HuH-7.5 (cell line): ENCODE measurements at places on chromosomes 1 and 21.

GRCh38 chr1:226738995-226739695 is at the start of gene ITPKB:
TSS of gene ITPKB (minus strand) at chr1:226739282. CDS start at chr1:226737458, 1,824 bp downstream.
- DNase-seq: no peak

DNA sequence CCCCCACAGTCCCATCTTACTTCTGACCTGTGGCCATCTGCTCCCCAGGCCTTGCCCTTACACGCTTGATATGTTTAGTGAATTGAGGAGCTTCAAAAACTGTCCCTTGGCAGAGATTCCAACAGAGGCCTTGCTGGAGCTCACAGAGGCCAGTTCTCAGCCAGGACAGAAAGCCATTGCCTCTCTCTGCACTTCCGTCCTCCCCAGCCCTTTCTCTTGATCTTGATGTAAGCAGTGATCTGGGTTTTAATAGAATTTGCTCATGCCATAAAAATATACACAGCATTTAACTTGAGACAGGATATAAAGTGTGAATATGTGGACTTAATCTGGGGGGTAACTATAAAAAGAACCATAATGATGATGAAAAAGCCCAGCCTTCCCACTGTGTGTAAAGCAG is 453.5 kb downstream of the KIF26B start:
- DNase-seq: no peak

DNA sequence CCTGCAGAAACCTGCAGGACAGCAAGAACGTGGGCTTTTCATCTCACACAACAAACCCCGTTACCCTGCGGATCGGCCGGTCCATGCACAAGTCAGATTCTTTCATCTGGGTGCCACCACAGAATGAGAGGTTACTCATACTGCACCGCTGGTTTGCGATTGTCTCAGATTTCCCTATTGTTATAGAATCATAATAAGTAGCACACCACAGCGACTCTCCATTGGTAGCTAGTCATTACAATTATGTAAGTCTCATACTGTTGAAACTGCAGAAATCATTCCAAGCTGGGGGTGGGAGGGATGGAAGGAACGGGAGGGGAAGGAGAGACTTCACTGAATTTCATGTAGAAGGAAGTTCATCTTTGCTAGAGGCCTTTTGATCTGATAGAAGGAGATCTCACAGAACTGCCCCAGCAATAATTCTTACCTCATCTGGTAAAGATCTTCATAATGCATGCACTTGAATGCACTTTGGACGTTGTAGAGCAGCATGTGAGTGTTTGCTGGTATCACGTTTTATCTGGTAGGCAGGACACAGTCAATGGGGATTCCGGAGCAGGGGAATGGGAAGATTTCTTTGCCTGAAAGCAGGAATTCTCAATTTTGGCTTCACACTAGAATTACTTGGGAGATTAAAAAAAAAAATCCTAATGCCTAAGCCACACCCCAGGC is 221.1 kb downstream of the KIF26B start:
- no peak for DNase-seq

- DNase-seq: no peak
These were observed 41.2 kb downstream of the SLC27A3 start for GRCh38 chr1:153816283-153816889.

DNA sequence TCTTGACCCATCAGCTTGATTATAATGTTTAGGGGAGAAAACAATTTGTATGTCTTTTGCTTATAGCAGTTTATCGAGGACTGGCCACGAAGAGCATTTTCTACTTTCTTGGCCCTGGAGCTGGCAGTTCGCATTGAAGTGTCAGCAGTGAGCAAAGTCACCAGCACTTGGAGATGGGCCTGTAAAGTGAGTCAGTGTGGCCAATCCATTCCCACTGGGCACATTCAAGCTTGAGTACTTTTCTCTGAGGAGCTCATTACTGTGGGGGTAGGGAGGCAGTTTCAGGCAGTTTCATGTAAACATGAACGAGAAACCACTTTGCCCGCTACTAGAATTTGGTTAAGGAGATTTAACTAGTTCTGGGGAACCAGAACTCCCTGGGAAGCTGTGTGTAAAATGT is 164.8 kb downstream of the PRDM2 start:
- DNase-seq: no peak

DNA sequence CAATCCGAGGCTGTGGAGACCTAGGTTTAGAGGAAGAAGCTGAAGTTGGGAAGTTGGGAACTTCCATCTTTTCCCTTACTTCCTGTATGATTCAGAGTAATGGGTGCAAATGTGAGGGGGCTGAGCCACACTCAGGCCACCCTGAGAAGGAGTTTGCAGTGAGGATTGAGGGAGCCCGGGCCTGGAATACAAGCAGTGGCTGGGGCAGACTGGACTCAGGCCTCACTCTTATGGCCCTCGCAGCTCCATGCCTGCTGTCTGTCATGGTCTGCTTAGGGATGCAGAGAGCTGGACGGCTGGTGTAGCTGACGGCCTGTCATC is 73.7 kb upstream of the RAB4A start:
- no peak for DNase-seq

DNA sequence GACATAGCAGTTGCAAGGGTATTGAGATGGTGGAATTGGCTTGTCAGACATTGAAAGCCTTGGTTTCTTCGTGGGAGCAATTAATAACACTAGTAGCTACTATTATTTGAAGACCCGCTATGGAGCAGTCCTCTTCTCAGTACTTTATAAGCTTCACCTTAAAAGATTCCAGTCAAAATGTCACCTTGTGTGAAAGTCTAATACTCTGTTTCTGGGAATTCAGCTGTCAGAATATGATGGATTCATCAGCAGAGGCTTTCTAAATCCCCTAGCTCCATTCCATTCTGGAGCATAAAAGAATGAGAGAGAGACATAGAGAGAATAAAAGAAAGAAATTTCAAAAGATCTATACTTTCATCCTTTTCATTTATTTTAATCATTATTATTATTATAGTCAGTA is 375.9 kb upstream of the ADGRL2 start:
- no peak for DNase-seq

DNA sequence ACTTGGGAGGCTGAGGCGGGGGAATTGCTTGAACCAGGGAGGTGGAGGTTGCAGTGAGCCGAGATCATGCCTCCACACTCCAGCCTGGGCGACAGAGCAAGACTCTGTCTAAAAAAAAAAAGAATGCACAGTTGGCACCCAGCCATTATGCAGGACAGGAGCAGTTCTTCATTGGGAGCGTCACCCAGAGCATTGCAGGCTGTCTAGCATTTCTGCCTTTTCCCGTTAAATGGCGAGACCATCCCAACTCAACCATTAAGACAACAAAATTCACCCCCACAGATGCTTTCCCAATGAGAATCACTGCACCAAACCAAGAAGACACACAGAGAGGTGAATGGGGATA is 105.8 kb downstream of the EDEM3 start:
- DNase-seq: no peak

DNA sequence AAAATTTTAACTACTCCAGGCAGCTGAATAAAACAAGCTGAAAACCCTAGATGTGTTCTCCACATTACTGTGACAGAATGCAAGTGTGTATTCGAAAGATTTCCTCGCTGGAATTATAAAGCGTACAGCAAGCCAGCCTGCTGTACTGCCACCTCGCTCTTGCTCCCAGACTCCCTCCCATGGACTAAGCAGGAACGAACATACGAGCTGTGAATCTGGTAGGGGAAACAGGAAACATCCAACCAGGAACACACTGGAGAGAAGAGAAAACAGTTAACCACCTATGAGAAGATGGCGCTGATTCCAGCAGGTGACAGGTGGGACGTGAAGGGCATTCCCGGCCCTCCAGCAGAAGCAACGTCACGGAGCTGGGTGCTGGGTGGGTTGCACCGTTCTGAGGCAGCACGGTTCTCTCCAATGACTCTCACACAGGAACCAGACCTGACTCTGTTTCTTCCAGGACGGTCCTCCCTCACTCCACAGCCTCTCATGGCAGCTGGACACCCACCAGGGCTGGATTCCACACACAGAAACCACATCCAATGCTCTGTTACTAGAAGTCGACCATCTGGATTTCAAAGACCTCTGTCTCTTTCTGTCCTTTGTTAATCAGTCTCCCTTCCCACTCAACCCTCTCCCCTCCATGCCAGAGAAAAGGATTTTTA is 219.2 kb downstream of the RERE start:
- DNase-seq: peak; percentile 19

DNA sequence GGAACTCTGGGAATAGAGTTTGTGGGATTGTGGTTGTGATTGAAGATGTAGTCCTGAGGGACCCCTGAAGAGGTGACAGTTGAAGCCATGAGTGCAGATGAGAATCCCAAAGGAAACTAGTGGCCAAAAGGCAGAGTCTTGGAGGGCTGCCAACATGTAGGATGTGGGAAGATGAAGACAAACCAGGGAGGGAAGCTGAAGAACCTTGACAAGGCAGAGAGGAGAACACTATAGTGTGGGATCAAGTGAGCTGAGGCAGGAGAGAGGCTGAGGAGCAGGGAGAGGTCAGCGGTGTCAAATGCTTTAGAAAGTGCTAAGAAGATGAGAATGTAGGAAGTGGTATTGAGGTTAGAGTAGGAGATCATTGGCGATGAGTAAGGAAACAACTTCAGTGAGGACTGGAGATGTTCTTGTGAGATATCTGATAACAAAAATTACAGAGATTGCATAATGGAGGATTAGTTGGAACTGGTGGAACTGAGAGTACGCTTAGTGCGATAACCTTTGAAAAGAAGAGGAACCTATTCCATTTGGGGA is 88.5 kb upstream of the VCAM1 start:
- DNase-seq: no peak

DNA sequence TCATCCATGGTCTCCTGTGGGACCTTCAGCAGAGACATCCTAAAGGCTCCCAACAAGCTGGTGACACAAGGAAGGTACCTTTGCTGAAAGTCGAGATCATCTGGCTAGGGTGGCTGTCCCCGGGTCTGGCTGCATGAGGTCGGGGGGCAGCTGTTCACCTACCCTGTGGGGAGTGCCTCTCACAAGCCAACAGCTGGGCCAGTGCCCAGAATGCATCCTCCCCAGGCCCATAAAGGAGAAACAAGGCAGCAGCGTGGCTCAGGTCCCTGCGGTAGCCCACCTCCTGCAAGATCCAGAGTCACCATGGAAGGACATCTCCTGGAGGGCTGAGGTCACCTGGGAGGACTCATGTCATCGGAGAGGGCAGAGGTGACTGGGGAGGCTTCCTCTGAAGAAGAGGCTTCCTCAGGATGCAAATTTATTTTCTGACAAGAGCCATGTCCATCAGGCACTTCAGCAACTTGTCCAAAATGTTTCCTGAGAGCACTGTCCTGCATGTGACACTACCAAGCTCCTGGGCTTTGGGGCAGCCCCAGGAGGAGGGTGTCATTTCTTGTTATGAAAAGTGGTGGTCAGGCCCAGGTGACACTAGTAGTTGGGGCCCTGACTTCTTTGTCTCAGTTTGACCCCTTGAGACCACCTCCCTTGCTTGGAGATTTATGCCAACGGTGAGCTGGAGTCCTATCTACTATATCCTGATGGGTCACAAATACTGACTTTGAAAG is 6.7 kb upstream of the SMYD3 start:
- no peak for DNase-seq

DNA sequence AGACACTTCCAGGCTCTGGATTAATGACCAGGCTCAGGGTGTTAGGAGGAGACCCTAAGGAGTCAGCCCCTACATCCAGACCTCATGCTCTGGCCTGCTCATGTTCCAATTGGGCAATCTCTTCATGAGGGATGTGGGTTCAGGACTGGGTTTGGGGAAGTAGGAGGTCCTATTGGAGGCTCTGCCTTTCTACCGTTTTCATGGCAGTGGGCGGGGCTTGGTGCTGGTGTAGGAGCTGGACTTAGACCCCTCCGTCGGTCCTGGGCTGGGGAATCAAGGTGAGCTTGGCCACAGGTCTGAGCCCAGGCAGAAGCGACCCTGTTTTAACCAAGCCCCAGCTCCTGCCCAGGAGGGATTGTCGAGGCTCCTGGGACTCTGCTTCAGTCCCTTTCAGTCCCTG is 123.4 kb downstream of the PRDM16 start:
- peak; percentile 92 for DNase-seq

GRCh38 chr21:43280949-43281633 is 112.3 kb downstream of the CRYAA start:
- DNase-seq: no peak

- no peak for DNase-seq
These were observed 770.7 kb upstream of the CXADR start for GRCh38 chr21:16742131-16742641.

DNA sequence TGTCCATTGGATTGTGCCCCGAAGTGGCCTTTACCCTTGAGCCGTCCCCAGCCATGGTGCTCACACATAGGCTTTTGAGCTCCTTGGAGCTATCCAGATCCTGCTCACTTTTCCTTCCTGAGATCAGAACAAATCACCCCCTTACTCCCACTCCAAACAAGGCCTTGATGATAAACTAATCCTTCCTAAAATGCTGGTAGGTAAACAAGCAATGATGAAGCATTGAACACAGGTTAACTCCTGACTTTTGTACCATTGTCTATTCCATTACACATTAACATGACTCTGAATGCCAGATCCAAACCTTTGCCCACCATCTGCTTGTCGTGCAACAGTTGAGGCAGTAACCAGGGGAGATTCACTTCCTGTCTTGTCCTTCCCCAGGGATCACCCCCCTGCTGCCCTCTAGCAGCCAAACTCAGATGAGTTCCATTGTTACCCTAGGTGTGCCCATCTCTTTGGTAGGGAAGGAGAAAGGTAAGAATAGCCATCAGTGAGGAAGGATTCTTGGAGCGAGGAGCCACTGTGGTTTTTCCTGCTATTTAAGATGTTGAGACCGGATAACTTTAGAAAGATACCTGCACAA is 79.5 kb upstream of the DNAJC6 start:
- DNase-seq: no peak

GRCh38 chr21:33078907-33079582 is 9.1 kb downstream of the OLIG1 start:
- DNase-seq: no peak

- DNase-seq: no peak
These were observed 124.0 kb upstream of the CSF3R start for GRCh38 chr1:36606641-36607262.

- no peak for DNase-seq
These were observed 32.7 kb downstream of the TRIM11 start for GRCh38 chr1:228373681-228374571.

DNA sequence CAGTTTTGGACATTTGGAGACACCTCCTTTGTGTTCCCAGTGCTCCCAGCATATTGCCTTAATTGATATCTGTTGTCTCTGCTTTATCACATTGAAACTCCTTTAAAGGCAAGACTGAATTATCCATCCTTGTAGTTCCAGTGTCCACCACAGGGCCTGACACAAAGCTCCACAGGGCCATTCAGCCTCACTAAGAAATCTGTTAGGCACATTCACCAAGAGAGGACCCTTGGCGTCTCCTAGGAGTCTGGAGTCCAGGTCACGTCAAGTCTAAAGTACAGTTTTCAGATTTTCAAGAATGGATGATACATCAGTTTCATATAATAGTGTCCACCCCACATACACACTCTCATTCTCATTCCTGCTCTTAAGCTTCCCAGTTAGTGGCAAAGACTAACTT is 4.8 kb downstream of the ACP6 start:
- no peak for DNase-seq

GRCh38 chr1:232322162-232322734 is 307.7 kb downstream of the SIPA1L2 start:
- no peak for DNase-seq

DNA sequence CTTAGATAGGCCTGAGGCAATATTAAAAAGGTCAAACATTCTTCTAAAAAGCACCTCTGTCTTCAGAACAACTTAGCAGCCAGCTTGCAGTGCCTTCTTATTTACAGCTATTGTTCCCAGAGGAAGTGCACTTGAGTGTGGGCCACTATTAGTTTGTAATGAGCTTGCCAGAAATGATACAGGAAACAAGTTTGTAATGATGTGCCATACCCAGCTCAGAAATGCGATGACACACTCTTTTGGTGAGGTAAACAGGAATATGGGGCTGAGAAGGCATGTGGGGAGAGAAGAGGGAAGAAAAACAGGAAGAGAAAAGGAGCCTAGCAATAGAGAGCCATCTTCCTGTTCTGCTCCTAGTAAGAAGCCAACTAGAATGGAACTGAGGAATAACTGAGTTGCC is 295.4 kb downstream of the AGBL4 start:
- no peak for DNase-seq
